ENCODE measurements at places on chromosomes 11 and 22.

- DNase-seq: no peak
- no peaks in the 10 kb centered on the region for H3K27me3 ChIP-seq
- H3K27ac ChIP-seq: no peak overlapping the region
- H3K4me3 ChIP-seq: no peak overlapping the region
- no peaks in the 10 kb centered on the region for H3K36me3 ChIP-seq
Measured at GRCh38 chr11:75867778-75868374, 52.9 kb downstream of the UVRAG start.

DNA sequence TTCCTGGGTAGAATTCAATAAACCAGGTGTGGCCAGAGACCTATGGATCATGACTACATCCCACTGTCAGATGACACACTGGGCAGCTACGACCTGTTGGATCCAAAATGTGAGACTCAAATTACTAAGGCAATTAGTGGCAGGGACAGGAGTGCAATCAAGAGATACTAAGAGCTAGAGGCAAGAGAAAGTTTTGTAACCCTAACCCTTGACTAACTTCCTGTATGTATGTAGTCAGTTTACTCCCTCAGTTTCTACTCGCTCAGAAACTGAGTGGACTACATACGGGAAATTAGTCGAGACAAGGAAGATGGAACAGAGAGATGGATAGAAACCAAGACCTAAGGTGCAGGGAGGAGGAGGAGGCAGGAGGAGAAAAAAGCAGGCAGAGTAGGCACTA is 2.7 kb downstream of the CYB5R2 start:
- no peak for DNase-seq
- H3K4me1 ChIP-seq: no peaks in the 10 kb centered on the region
- H3K27me3 ChIP-seq: no peaks in the 10 kb centered on the region
- no peak overlapping the region for H3K27ac ChIP-seq
- no peaks in the 10 kb centered on the region for H3K36me3 ChIP-seq

GRCh38 chr22:40520562-40520961 is 116.0 kb downstream of the MRTFA start:
- peaks cover 16% of the 10 kb centered on the region for H3K4me1 ChIP-seq
- peak overlapping the region; percentile 11 for H3K27ac ChIP-seq
- no peak for DNase-seq
- peaks cover 9% of the 10 kb centered on the region for H3K36me3 ChIP-seq

DNA sequence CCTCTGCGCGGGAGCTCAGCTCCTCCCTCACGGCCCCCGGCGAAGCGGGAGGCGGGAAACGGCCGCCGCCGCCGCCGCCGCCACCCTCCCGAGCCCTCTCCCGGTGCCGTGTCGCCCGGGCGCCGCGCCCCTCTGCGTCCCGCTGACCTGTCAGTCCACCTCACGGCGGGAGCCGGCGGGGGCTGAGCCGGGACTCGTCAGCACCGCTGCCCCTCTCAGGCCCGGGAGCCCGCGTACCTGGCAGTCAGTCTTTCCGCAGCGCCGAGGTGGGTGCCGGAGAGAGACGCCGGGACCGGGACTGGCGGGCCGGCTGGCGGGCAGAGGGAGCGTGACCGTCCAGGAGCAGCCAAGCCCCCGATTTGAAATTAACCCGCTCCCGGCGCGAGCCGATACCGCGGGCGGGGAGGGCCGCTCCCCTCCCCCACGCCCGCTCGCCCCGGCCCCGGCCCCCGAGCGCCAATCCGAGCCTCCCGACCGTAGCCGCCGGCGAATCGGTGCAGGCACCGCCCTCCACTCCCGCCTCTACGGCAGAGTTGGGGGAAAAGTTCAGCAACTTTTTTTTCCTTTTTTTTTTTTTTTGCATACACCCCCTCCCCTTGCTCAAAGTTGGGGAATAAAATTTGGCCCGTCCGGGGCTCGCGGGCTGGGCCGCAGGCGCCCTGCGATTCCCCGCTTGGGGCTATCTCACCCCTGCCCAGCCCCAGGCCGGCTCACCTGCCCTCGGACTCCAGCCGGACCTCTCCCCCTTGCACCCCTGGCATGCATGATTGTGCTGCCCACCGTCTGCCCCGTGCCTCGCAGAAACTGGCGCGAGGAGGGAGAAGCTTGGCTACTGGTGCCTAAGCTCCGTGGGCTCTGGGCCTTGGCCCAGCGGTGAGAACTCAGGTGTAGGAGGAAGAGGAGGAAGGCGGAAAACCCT is 774 bp upstream of the E2F8 start:
- peaks cover 28% of the 10 kb centered on the region for H3K4me1 ChIP-seq
- H3K27ac ChIP-seq: peak overlapping the region; percentile 44
- H3K4me3 ChIP-seq: peak overlapping the region; percentile 68
- DNase-seq: peak; percentile 75
- no peaks in the 10 kb centered on the region for H3K27me3 ChIP-seq

DNA sequence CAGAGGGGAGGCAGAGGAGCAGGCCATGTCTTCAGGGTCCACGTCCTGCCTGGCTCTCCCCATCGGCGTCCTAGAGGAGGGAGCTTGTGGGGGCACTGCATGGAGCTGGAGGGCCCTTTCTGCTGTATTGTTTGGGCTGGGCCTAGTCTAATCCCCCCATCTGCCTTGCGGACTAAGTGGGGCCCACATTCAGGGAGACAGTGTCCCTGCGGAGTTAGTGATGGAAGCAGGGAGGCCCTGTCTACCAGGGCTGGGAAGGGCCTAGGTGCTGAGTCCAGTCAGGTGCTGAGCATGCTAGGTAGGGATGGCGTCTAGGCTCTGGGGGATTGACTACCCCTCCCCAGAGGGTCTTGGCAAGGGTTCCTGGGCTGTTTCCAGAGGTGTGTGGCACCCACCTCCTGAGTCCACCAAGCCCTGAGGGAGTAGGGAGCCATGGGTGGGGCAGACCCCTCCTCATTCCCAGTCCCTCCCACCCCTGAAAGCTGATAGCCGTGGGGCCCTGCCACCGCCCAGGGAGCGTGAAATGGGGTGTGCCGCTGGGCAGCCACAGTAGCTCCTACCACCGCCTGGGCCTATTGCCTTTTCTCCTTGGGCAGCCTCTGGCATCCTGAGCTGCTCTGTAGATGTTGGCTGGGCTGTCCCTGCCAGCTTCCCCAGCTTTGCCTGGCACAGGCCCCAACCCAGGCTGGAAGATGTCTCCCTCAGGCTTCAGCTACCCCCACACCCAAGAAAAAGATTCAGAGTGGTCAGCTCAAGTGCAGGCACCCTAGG is 1.9 kb upstream of the POLD4 start:
- peaks cover 4% of the 10 kb centered on the region for H3K36me3 ChIP-seq
- DNase-seq: no peak
- H3K4me1 ChIP-seq: peaks cover 38% of the 10 kb centered on the region
- H3K27me3 ChIP-seq: no peaks in the 10 kb centered on the region
- H3K27ac ChIP-seq: peak overlapping the region; percentile 95

- peak; percentile 26 for DNase-seq
- no peak overlapping the region for H3K27ac ChIP-seq
- no peaks in the 10 kb centered on the region for H3K27me3 ChIP-seq
- H3K4me3 ChIP-seq: no peak overlapping the region
- H3K4me1 ChIP-seq: no peaks in the 10 kb centered on the region
Measured at GRCh38 chr11:69926376-69927050, 107.3 kb upstream of the FGF3 start.

DNA sequence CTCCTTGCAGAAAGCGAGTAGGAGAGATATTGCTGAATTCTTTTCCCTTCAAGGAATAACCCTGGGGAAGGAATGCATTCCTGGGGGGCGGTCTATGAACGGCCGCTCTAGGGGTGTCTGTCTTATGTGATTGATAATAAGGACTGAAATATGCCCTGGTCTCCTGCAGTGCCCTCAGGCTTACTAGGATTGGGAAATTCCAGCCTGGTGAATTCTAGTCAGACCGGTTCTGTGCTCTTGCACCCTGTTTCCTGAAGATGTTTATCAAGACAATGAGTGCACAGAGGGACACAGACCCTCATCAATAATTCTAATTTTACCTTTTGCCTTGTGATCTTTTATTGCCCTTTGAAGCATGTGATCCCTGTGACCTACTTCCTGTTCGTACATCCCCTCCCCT is 140.7 kb downstream of the LUZP2 start:
- no peak overlapping the region for H3K4me3 ChIP-seq
- no peak for DNase-seq
- H3K4me1 ChIP-seq: no peaks in the 10 kb centered on the region
- no peaks in the 10 kb centered on the region for H3K36me3 ChIP-seq
- no peaks in the 10 kb centered on the region for H3K27me3 ChIP-seq
- no peak overlapping the region for H3K27ac ChIP-seq

DNA sequence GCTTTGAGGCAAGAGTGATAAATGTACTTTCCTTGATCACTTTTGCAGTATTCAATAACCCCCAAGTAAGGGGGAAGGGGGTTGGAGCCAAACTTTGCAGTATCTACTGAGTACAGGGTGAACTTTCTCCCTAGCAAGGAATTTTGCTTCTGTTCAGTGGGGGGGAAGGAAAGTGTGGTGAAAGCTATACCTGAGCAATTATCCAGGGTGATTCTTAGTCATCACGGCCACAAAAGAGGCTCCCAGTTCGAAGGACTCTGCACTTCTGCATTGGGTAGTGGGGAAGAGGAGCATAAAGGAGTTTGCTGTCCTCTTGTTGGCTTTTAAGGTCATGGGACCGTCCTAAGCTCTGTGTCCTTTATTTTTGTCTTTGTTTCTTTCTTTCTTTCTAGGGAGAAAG is 346.5 kb upstream of the SYN3 start:
- no peaks in the 10 kb centered on the region for H3K4me1 ChIP-seq
- no peak for DNase-seq
- no peak overlapping the region for H3K4me3 ChIP-seq
- no peak overlapping the region for H3K27ac ChIP-seq
- no peaks in the 10 kb centered on the region for H3K36me3 ChIP-seq

- H3K27me3 ChIP-seq: no peaks in the 10 kb centered on the region
- no peak overlapping the region for H3K4me3 ChIP-seq
- no peak overlapping the region for H3K27ac ChIP-seq
- H3K36me3 ChIP-seq: no peaks in the 10 kb centered on the region
Measured at GRCh38 chr11:59403546-59403945, 22.7 kb downstream of the OR5A2 start.

GRCh38 chr11:128596250-128596649 is 8.9 kb upstream of the ETS1 start:
- no peak overlapping the region for H3K4me3 ChIP-seq
- H3K4me1 ChIP-seq: no peaks in the 10 kb centered on the region
- no peaks in the 10 kb centered on the region for H3K36me3 ChIP-seq
- no peaks in the 10 kb centered on the region for H3K27me3 ChIP-seq
- DNase-seq: no peak

DNA sequence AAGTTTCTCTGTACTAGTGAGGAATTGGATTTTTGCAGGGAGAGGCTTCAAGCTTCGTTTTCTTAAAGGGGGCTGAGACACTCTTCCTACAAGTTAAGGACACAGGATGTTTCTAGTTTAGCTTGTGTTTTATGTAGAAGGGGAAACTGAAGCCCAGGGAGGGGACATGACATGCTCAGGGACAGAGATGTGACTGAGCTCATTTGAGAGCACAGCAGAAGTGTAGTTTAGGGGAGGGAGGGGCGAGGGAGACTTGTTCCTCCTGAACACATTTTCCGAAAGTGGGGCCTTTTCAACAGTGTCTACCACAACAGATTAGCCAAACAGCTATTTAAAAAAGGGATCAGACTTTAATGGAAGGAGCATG is 148.1 kb downstream of the FBXO7 start:
- no peak overlapping the region for H3K27ac ChIP-seq
- H3K4me1 ChIP-seq: no peaks in the 10 kb centered on the region
- no peak for DNase-seq
- H3K4me3 ChIP-seq: no peak overlapping the region

DNA sequence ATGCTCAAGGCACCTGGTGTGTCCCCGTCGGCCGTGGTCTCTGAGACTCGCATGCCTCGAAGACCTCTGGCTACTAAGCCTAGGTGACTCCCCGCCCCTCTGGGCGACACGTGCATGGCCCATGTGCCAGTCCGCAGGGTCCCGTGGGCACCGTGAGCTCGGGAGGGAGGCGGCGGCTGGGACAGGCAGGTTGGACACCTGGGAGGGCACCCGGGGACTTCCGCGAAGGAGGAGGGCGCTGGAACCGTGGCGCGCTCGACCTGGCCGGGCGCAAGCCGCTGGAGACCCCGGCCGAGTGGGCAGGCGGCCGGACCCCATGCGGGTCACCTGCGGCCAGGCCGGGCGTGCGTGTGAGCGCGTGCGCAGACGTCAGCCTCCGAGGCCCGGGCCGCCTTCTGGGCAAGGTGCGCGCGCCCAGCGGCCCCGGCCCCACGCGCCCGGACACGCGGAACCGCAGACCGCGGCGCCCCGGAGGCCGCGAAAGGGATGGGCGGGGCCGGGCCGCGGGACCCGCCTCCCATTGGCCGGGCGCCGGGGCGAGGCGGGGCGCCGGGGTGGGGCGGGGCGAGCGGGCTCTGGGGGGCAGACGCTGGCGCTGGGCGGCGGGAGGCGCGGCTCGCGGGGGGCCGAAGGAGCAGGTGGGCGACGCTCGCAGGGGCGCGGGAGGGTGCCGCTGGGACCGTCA is 579 bp upstream of the RASD2 start:
- no peaks in the 10 kb centered on the region for H3K36me3 ChIP-seq
- peaks cover 12% of the 10 kb centered on the region for H3K4me1 ChIP-seq
- H3K27ac ChIP-seq: no peak overlapping the region
- peak overlapping the region; percentile 41 for H3K4me3 ChIP-seq

GRCh38 chr22:44147821-44148574 is 32.7 kb upstream of the PARVG start:
- no peaks in the 10 kb centered on the region for H3K27me3 ChIP-seq
- no peak overlapping the region for H3K27ac ChIP-seq

DNA sequence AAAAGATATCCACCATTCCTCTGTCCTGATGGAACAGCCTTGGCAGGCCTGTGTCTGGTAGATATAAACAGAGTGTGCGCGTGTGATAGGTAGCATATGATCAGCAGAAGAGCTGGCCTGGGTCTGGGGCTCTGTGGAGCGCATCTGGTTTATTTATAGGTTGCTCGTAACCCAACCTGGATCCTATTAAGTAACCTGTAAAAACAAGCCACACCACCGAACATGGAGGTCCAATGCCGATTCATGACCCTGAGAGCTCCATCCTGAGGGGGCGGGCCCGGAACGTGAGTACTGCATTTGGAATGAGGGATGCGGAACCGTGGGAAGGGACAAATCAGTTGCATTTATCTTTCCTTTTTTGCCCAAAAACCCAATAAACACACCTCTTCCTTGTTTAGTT is 31.9 kb upstream of the APOL5 start:
- H3K27me3 ChIP-seq: no peaks in the 10 kb centered on the region
- H3K4me1 ChIP-seq: no peaks in the 10 kb centered on the region
- H3K36me3 ChIP-seq: no peaks in the 10 kb centered on the region
- no peak overlapping the region for H3K27ac ChIP-seq

DNA sequence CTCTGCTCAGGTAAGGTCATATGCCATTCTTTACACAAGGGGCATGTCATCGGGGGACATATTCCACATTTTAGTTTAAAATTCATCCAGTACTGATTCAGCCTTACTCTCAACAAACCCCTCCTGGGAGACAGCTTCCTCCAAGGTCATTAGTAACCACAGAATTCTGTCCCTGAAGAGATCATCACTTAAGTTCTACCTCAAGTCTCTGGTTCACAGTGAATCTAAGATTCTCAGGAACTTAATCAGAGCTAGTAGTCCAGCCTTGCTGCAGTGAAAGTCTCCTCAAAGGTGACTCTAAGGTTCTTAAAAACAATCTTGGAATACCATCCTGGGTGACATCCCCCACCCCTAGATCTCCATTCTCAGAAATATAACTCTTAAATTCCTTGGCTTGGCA is 18.9 kb upstream of the GDPD4 start:
- DNase-seq: no peak
- peaks cover 8% of the 10 kb centered on the region for H3K36me3 ChIP-seq
- H3K27me3 ChIP-seq: no peaks in the 10 kb centered on the region
- no peaks in the 10 kb centered on the region for H3K4me1 ChIP-seq
- no peak overlapping the region for H3K4me3 ChIP-seq
